HEK293T (cell line): ENCODE measurements at places on chromosomes 3 and 15.

DNA sequence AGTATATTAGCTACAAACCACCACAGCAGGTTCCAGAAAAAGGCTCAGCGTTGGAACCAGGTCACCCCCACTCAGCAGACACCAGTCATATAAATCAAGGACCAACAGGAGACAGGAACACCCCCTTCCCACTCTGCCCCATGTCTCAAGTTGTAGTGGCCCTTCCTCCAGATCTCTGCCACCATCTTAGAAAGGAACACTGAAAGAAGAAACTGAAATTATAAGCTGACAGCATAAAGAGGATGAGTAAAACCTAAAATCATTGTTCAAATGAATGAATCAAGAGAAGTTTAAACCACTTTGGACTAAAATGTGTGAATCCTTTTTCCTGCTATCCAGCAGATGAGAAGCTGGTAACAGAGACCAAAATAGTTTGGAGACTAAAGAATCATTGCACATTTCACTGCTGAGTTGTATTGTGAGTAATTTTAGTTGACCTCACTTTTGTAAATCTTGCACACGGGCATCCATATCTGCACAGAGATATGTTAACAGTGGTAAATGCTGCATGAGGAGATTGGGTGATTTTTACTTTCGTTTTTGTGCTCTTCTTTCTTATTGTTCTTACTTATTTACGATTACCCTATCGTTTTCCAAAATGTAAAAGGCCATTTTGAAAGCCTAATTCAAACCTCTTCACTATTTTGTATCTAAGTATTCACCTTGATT lies 19.8 kb downstream of the CCR3 start:
- DNase-seq = no peak

DNA sequence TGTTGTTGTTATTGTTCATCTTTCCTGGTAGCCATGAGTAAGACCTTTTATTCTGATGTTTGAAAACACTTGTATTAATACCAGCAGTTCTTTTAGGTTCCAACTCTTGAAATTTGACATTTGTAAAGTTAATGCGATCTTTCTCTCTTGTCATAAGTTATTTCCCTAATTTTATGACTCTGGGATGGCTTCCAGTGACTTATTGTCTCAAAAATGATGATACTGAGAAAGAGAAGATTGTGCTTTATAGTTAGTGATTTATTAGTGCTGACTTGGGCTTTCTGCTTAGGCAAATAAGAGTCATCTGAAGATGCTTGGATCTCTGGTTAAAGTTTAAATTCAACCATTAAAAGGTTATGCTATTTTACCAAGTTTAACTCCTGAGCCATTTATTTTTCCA lies 715.2 kb downstream of the GRM7 start:
- no peak for DNase-seq

DNA sequence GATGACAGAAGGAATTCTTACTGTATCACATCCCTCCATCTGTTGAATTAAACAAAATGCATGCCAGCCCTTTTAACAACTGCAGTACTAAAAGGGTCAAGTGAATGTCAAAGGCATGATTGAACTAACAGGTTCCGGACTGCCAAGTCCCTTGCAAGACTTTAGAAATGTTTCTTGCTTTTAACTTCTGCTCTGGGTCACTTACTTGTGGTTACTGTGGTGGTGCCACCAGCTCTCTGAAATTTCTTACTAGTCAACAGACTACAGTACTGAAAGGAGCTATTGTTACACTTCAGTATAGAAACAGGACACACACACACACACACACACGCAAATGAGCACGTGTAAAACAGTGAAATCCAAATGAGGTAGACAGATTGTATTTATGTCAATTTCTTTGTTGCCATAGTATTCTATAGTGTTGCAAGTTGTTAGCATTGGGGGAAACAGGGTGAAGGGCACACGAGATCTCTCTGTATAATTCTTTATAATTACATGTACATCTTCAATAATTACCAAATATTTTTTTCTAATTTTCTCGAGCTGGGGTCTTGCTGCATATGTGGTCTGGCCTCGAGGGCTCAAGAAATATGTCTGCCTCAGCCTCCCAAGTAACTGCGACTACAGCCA lies 79.9 kb upstream of the SLC25A26 start:
- DNase-seq = no peak

DNA sequence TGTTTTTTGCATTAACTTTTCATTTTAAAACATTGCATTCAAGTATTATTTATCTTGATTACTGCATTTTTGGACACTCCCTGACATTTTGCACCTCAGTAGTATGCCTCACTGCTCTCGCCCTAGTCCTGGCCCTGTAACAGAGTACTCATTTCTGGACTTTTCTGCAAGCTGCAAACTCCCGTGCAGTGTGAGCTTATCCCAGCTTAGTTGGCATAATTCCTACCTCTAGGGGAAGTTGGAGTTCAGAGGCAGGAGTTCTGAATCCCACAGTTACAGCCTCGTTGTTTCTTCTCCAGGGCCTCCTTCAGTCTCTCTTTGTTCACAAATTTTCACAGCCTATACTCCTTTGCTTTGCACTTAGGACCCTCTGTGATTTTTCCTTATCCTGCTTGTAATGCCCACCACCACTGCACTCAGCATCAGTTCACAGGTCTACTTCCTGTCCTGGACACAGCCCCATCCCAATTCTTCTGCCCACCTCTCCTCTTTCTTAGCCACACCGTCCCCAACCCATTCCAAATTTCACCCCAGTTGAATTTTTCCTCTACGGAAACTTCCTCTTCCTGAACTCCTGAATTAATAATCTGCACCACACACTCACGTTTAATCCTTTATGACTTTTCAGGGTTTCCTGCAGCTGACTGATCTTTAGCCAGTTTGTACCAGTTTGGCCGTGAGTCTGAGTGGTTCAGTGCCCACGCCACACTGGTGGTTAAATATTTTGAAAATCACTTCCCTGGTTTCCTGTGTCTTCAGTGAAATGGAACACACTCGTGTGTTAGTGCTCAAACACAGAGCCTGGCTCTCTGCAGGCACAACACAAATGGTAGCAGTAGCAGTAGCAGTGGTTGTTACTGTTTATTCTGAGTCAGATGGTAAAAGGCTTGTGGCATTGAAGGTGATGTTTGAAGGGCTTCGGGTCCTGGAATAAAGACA lies 6.3 kb upstream of the CTSH start:
- no peak for DNase-seq

DNA sequence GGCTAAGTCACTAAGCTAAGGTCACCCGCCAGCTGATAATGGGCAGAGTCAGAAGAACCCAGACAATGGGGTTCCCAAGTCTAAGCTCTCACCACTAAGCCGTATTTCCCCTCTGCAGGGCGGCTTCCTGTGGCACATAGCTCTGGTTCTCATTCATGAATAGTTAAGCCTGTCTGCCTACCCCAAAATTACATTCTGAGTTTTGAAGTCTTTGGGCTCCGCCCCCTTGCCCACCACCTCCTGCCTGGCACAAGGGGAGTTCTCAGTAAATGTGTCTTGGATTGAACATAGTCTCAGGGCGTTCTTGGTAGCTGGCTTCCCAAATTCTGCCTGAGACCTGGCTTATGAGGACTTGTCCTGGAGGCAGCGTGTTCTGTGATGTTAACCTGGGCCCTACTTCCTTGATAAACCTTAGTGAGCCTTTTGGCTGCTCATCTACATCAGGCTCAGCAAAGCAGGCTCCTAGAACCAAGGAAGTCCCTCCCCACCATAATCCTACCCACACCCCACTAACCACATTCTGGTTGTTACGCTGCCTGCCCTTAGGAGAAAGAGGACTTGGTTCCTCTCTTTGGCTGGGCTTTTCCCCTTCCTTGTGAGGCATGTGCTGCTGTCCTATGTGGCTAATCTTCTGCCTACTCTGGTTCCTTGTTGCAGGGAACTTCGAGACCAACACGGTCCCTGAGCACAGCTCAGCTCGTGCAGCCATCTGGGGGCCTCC lies 54.9 kb downstream of the STARD5 start:
- DNase-seq = no peak
